CD4-positive, alpha-beta T cell treated with Interleukin-4 for 4 hours (primary cell): ENCODE measurements at places on chromosomes 1 and 21.

DNA sequence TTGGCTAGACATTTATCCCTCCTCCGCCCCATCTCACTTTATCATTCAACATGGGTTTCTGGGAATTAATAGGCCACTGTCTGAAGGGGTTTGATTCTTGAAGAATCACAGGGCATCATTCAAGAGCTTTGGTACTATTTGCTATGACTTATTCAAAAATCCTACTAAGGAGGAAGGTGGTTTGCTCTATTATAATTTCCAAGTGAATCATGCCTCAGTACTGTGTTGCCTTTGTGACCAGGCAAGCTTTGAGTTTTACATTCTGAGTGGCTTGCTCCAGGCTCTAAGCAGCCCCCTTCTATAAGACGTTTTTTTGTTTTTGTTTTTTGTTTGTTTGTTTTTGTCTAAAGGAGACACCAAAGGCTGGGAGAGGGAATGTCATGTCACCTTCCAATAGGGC is 2.6 kb downstream of the C1orf21 start:
- DNase-seq = no peak

DNA sequence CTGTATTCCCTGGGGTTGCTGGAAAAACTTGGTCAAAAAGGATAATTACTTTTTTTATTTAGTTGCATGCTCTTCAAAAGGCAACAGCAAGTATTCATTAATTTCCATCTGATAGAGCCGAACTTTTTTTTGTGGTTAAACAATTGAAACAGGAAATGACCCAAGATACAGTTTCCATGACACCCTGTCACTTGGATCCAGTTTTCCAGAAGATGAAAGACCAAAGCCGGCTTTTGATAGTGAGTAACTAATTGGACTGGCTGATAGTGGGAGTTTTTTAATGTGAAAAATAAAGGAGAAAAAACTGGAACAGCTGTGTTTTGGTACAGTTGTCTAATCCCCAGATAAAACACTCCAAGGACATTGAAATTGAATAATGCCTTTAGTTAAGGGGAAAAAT is 33.0 kb downstream of the CACHD1 start:
- no peak for DNase-seq

- DNase-seq = no peak
Measured at GRCh38 chr1:209838537-209838936, 10.8 kb downstream of the UTP25 start.

GRCh38 chr1:59814901-59815825 is at the start of gene HOOK1:
HOOK1 (plus strand) TSS chr1:59814949; CDS start chr1:59815118, 169 bp downstream.
- no peak for DNase-seq

DNA sequence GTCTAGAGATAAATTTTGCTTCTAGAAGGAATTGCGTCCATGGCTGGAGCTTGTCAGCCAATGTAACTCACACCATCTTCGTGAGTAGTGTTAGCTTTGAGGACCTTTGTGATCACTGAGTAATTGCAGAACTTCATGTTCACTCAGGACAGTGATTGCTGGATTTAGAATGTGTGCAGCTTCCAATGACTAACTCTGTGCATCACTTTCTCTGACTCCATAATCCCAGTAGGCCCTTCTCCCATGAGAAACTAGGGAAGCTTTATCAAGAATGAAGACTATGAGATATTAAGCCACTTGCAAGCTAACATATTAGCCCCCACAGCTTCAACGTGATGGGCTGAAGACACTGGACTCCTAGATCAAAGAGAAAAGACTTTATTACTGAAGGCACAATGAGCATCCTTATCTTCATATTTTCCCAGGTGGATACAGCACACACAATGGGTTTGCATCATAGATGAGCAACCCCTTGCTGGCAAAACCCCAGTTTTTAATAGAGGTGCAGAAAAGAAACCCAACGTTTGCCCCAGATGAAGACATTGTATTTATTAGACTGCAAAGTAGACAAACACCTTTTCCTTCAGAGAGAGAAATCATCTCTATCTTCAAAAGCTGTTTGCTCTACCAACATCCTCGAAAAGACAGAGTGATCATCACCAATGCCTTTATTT is 561.0 kb downstream of the LTN1 start:
- DNase-seq = no peak

- no peak for DNase-seq
Measured at GRCh38 chr1:77025599-77025998, 158.3 kb downstream of the ST6GALNAC5 start.

- no peak for DNase-seq
Measured at GRCh38 chr1:109385417-109385816, 12.3 kb downstream of the SORT1 start.

- no peak for DNase-seq
Measured at GRCh38 chr1:41232305-41232704, 9.8 kb downstream of the SCMH1 start.

GRCh38 chr1:230425252-230426091 is 660 bp downstream of the PGBD5 start:
- no peak for DNase-seq

DNA sequence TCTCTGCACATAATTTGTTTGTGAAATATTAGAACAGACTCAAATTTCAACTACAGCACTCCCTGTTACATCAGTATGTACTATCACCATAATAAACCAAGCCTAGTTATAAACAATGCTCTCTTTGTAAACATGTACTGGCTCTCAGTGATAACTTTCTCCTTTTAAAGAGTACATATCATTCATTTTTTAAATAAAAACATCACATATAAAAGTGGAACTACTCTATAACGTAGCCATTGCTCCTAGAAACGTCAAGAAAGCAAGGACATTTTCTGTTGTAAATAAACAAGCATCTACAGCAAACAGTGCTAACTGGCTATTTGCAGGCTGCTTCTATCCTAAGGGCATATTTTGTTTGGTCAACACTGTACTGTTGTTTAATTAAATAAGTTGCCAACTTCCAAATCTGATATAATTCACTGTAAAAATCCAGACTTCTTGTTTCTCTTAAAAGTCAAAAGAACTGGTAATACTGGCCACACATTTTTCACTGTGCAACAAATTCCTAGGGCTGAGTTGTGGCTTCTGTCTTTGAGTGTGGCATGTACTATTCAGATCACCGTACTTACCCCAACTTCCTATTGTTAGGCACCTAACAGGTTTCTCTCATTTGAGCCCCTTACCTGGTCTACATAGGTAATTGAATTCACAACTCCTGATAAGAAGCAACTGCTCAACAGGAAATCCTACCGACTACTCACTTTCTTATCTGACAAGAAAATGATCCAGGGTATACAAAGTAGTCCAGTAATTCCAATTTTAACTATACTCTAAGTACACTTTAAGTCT is 111.9 kb downstream of the DENND1B start:
- DNase-seq = no peak

DNA sequence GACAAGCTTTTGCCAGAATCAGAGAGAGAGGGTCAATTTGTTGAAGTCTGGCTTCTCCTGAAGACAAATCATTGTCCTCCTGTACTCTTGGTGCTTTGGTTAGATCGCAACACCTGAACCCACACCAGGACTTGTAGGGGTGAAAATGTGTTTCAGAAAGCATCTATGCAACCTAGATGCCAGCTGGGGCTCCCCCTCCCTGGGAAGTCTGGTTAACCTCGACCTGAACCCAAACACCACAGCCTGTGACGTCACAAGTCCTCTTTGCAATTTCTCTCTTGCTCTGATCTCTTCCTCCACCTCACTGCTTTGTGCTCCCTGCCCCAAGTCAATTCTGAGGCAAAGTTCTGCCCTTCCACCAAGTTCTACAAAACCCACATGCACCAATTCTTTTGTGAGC is 42.8 kb upstream of the USP24 start:
- peak; percentile 53 for DNase-seq

DNA sequence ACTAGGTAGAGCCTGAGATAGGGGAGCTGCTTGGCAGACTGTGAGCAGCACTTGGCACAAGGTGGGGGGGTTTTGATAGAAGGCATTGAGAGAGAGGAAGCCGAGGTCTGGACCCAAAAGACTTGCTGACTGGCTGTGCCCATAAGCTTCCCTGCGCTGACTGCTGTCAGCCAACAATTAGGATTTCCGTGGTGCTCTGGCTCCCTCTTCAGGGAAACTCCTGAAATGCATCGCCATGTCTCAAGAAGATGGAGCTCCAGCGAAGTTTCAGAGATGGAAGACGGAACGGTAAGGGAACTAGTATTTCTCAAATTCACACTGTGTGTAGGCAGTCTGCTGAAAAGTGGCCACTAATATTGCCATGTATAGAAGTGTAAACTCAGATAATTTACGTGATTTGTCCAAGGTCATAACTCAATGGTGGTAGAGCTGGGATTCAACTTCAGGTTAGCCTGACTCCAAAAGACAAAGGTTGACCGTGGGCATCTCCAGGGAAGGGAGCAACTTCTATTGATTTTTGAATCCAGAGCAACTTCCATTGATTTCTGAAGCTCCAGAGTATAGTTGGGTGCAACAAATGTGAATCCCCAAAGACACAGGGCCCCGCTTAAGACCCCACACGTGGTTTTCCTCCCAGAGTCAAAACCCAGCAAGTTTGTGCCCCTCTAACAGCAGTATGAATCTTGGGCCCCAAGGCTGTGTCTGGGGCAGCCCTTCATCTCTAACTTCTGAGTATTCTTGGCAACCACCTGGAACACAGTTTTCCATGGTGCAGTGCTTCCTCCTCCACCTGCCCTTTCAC is 44.5 kb upstream of the CRNN start:
- DNase-seq = peak; percentile 81

GRCh38 chr21:36693489-36694030 is 5.4 kb upstream of the SIM2 start:
- no peak for DNase-seq

DNA sequence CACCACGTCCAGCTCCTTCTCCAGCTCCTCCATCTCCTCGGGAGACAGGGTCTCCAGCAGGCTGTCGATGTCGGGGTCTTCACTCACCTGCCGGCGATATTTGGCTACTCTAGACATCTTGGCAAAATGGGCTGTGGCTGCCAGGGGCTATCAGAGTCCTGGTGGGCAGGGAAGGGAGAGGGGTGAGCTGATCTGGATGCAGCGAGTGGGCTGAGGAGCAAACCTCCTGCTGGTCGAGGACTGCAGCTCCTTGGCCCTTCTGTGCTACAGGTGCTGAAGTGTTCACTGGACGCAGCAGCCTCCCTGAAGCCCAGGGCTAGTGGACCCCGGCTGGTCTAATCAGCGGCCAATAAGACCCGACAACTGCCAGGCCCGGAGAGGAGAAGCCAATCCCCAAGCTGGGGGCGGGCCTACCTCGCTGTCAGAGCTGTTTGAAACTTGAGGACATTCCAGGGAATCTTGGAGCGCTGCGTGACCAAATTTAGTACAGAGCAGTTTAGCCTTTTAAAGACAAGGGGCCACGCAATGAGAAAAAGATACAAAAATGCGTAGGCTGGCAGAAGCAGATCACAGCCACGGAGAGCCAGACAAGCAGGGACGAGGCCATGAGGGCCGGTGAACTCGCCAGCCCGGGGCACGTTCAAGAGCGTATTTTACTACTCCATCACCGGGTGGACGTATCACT is at the start of gene LMOD1:
Gene LMOD1 (minus strand): TSS at position 325 of the 685 bp plus-strand sequence. CDS start 208 bp downstream, at position 117.
- no peak for DNase-seq

- no peak for DNase-seq
Measured at GRCh38 chr1:240109920-240110636, 18.4 kb downstream of the FMN2 start.

GRCh38 chr1:203537806-203538464 is 44.0 kb downstream of the OPTC start:
- DNase-seq = peak; percentile 3

DNA sequence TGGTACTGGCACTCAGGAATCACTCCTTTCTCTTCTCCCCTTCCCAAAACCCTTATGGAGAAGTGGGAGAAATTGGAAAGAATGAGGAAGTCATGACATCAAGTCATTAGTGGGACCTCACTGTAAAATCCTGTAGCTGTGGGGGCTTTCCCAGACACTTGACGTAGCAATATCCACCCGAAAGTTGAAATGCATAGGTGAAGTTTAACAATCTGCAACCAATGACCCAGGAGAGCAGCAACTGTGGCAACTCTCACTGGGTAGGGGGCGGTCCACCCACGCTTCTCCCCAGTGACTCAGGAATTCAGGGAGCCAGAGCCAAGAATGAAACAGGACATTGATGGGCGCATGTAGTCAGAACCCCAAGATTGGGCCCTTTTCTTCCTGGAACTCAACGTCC is 27.0 kb downstream of the ABCA4 start:
- no peak for DNase-seq

- no peak for DNase-seq
Measured at GRCh38 chr1:37257646-37258045, 216.7 kb upstream of the ZC3H12A start.

- no peak for DNase-seq
Measured at GRCh38 chr1:184685116-184685515, 69.5 kb downstream of the EDEM3 start.

DNA sequence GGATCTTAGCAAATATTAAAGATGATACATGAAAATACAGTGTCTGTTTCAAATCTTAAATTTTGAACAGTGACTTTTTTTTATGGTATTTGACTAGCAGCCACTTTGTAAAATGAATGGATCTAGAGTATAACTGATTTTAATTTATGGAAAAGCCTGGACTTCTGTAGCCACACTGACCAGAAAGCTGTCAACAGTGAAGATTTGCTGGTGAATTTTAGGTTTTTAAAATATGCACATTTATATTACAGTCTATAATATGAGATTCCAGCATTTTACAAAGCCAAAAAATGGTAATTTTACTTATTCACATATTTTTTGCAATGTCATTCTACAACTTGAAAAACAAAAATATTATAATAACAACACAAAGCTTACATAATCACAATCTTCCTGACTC is 131.8 kb downstream of the NEGR1 start:
- no peak for DNase-seq

- no peak for DNase-seq
Measured at GRCh38 chr1:204181116-204181515, 15.0 kb upstream of the REN start.

- no peak for DNase-seq
Measured at GRCh38 chr1:18869847-18870594, 10.6 kb upstream of the TAS1R2 start.

DNA sequence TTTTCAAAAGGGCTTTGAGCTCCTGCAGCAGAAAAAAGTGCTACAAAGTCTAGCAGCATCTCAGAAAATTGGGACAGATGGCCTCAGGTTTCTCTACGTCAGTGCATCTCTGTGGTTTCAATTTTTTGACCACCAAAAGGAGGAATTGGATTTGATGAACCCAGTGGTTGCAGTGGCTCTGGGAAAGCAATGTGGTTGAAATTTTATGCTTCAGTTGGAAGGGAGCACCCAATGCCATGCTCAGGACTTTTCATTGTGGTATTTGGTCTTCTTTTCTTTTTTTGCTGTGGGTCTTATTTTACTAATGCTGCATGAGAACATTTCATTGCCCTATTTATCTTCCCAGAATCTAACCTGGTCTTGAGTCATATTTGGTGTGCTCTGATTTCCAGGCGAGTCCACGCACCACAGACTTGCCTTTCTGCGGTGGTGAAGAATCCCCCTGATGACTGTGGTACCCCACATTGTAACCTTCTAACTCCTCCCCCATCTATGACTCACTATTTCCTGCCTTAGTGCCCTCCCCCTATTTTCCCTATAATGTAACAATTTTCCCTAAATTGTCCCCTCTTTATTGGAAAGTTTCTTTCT is 56.7 kb downstream of the S1PR1 start:
- DNase-seq = peak; percentile 84

DNA sequence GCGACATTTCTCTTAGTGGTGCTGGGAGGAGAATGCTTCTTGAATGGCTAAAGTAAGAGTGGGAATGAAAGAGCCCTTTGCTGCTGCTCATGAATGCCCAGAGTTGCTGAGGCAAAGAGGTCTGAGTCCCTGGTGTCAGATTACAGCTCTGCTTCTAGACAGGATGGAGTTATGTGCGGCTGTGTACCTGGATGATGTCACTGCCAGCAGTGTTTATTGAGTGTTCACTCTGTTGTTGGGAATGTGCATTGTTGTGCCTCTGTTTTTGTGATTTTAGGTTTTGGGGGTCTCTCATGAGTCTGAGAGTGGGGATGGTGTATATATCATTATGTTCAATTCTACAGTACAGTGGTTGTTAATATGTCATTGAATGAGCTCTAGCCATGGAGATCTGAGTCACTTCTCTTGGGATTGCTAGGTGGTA is 2.7 kb downstream of the CDC14A start:
- peak; percentile 57 for DNase-seq
